Activated naive CD4-positive, alpha-beta T cell (primary cell): ENCODE measurements at places on chromosomes 12 and 14.

- DNase-seq = no peak
These were observed 42.1 kb upstream of the MEG3 start for GRCh38 chr14:100783630-100784370.

DNA sequence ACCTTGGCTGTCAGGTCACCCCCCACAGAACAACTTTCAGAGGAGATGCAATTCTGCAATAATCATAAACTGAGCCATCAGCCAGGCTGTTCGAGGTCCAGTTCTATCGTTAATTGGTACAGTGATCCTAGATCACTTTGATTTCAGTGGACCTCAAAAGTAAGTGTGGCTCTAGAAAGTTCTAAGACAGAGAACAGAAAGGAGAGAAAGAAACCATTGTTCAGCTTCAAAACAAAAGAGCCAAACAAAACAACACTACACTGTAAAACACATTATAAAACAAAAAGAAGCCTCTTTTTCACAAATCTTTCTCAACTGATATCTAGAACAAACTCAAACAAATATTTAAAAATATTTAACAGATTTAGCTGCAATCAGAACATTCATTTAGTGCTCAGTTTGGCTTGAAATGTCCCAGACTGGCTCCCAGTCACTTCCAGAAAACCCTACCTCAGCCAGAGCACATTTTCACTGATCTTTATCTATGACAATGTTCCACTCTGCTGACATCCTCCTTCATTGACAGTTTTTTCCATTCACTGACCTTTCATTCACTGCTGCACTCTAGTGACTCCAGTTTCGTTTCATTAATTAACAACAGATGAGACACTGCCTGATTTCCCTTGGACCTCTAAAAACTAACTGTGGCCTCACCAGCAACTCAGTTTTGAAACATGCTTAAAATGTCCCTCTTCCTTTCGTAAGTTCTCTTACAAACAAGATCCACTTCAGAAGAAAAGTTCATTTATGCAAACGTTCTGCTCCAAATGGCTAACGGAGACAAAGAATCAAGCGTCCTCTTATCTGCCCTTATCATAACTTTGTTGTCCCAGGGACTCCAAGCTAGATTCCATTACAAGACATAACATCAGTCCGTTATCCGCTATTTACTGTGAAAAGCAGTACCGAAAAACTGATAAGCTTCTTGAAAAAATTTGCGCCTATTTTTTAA is 56.8 kb downstream of the DUSP16 start:
- no peak for DNase-seq

GRCh38 chr14:56202256-56202655 is 84.0 kb downstream of the PELI2 start:
- no peak for DNase-seq

DNA sequence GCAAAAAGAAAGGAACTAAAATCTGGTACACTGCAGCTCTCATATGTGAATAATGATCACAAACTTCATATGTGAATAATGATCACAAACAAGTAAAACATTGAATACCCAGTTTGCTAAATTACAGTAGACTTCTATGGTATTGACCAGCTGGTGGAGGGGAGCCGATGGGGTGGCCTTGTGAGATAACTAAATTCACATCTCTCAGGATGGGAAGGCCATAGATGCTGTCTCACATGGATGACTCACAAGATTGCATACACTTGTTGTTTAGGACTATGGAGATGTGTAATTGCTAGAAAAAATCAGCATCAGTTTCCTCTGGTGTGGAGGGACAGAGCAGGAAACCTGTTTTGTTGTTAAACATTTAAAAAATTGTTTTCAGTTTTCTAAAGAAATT is 49.2 kb downstream of the ACACB start:
- DNase-seq = no peak

GRCh38 chr12:119681728-119682638 is 14.1 kb downstream of the PRKAB1 start:
- no peak for DNase-seq

GRCh38 chr14:104252256-104253215 is 114.1 kb downstream of the KIF26A start:
- no peak for DNase-seq

GRCh38 chr14:77554816-77555599 is 56.4 kb upstream of the ISM2 start:
- DNase-seq = no peak

GRCh38 chr14:61154641-61155040 is 126.5 kb downstream of the TMEM30B start:
- no peak for DNase-seq

GRCh38 chr14:66119606-66120231 is 366.5 kb upstream of the CCDC196 start:
- no peak for DNase-seq

DNA sequence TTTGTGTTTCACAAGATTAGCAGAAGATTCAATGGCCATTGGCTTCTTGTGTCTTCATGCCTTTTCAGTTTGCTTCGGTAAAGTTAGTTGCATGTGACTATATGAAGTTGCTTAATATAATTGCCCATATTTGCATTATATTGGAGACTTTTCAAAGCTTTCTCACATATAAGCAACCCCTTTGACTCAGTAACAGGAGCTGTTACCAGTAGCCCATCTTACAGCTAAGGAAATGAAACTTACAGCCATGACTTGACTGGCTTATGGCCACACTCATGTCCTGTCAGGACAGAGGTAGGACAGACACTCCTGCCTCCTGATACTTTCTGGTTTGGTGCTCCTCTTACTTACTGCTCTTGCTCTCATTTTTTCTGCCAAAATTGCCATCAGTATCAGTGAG is 1082.1 kb downstream of the BCL11B start:
- no peak for DNase-seq
